Jurkat, Clone E6-1 (cell line): ENCODE measurements at places on chromosomes 4 and X.

- DNase-seq, result no peak
Measured at GRCh38 chr4:29423836-29424721, 1296.1 kb upstream of the PCDH7 start.

DNA sequence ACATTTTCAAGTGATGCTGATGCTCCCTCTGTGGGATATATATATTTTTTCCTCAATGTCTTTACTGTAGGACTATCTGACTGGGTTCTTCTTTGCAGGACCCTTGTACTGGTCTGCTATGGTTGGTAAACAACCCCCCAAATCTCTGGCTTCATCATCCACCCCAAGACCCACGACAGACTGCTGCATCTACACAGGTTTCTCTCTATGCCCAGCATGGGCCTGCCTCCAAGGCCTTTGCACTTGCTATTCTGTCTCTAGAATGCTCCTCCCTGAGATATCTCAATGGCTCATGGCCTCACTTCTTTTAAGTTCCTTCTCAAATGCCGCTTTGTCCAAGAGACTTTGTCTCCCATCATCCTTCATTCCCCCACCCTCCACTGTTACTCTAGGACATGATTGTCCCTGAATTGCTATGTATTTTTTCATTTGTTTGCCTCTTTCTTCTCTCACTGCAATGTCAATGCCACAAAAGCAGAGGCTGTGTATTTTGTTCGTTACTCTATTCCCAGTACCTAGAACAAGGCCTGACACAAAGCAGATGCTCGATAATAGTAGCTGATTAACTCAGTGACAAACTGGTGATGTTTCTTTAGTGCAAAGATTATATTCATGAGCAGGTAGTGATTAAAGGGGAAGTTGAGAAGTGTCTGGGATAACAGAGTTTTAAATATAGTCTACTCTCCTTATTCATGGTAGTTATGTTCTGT is 6.6 kb downstream of the EVC start:
- no peak for DNase-seq

DNA sequence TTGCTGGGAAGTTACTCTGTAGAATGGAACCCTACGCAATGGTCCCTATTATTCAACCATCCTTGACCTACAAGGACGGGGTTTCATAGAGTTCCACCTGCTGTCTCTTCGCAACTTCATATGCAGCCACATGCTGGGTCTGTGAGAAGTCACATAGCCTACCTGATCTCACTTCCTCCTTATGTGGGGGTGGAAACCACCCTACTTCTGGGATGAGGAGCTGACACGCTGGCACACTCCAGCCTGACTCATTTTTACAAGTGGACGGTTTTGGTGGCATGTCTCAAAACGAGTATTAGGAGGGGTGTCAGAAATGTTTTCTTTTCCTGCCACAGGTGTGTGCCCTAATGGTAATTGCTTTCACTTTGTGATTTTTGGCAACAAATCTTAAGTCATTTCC is 36.8 kb upstream of the ARSD start:
- no peak for DNase-seq

DNA sequence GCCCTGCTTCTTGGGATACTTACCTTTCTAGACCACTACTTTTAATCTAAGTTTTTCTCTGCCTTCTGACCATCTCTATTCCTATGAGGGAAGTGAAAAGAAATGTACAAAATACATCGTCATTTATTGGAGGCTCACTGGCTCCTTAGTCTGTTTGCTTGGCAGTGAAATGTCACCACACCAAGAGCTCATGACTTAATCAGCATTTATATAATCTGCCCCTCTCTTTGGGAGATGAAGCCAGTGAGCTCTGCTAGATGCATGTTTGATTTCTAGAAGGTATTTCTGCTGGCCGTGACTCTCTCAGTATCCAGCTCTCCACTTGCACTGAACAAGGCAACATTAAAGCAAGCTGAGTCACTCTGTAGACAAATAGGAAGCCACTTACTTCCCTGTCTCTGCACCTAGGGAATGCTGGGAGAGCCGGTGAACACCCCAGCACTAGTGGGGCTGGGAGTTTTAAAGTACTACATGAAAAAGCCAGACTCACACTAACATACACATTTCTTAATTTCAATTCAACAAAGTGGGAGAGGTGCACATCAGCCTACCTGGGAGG is 79.1 kb downstream of the MID1IP1 start:
- no peak for DNase-seq

DNA sequence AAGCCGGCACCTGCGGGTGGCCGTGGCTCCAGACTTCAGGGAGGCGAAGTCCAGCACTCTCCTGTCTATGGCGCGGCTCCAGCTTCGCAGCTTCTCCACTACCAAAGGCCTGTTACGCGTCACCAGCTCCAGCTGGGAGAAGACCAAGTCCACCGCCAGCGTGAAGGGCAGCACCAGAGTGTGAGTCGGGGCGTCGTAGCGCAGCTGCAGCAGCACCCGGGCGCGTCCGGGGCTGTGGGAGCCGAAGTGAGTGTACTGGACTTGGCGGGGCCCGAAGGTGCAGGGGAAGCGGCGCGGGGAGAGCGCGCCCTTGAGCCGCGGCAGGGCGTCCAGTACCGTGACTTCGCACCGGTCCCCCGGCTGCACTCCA is 444 bp downstream of the FREM3 start:
- no peak for DNase-seq

DNA sequence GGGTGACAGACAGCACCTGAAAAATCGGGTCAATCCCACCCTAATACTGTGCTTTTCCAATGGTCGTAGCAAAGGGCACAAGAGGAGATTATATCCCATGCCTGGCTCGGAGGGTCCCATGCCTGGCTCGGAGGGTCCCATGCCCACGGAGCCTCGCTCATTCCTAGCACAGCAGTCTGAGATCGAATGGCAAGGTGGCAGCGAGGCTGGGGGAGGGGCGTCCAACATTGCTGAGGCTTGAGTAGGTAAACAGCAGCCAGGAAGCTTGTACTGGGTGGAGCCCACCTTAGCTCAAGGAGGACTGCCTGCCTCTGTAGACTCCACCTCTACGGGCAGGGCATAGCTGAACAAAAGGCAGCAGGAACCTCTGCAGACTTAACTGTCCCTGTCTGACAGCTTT is 365.1 kb downstream of the STPG2 start:
- DNase-seq, result no peak

DNA sequence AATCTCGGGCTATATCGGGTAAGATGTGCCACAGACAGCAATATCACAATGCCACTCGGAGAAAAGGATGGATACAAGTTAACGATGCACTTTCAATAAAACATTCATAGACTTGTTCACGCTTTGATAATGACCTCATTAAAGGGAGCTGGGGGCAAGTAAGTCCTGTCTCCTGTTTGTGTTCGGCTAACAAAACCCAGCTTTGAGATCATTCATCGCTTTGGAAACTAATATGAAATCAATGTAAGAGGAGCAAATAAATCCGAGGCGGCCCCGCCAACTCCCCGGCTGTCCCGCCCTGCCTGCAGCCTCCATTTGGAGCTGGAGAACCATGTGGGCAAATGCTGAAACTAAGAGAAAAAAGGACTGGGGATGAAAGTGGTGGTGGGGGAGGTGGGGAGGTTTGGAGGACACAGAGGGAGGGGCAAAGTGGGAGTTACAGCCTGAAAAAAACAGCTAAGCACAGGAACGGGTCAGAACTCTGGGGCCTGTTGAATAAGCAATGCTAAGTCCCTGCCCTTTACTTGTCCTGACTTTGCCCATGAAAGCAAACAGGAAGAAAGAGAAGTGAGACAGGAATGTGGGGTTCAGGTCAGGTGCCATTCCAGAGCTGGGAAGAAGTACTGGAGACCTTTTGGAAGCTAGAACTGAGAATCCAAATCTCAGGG is 3.5 kb upstream of the GSX2 start:
- no peak for DNase-seq

- DNase-seq, result no peak
Measured at GRCh38 chr4:156974264-156974663, 2.7 kb upstream of the PDGFC start.

DNA sequence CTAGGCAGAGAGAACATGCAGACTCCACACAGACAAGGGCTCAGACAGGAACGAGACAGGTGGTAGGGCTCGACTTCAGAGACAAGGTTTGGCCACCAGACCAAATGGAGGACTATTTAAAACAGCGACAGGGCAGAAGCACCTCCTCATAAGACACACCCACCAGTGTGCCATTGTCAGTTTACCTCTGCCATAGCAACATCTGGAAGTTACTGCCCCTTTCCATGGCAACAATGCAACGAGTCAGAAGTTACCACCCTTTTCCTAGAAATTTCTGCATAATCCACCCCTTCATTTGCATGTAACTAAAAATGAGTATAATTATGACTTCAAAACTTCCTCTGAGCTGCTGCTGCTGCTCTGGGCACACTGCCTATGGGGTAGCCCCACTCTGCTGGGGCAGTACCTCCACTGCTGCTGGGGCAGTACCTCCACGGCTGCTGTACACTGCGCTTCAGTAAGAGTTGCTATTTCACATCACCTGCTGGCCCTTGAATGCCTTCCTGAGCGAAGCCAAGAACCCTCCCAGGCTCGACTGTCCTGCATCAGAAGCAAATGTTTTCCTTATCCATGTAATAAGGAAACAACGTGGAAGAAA is 2222.3 kb upstream of the AGA start:
- no peak for DNase-seq

GRCh38 chr4:24273136-24273535 is 311.2 kb downstream of the DHX15 start:
- no peak for DNase-seq

DNA sequence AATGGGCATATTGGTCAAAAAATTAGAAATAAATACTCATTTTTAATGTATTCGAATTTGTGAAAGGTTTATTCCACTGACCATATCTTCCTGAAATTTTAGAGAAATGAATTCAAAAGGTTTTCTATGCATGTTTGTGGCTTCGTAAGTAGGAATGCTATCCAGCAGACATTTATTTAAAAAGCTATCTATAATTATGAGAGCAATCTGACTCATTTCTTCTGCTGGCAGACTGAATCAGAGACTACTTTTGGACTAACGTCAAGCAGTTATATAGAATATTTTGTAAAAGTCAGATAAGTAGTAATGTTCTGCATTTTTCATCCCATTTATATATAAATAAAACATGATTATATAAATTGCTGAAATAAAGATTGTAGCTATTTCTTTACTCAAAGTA is 125.0 kb downstream of the SPCS3 start:
- DNase-seq, result no peak

DNA sequence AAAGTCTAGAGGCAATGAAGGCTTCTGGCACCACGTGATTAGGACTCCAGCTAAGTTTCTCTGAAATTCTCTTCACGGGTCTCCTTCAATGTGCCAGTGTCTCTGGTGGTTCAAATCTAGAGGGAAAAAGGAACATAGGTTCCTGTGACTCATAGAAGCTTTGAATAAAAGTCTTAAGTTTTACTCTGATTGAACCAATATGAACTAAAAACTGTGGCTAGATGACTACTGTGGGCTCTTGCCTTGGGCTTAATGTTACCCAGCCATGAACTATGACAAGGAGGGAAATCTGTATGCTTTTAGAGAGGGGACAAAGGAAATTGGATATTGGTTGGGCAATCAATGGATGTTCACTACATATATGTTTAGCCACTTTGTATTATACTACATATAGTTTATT is 49.9 kb upstream of the TEX13D start:
- DNase-seq, result no peak

- DNase-seq, result no peak
Measured at GRCh38 chr4:85836588-85837438, 361.9 kb downstream of the ARHGAP24 start.

DNA sequence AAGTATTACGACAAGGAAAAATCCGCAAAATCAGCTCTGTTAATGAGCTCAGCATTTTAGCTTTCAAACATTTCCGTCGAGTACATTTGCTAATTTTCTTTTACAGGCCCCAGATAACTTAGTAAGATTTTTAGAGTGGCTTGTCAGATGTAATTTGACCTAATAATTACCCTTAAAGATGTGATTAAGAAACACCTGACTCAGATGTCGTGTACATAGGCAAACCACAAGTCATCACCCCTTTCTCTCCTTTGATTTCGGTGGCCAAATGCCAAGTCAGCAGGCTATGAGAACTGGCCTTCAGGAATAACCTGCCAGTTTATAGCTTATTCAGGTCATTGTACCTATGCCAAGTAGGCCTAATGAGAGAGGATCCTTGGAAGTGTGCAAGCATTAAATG is 369.6 kb downstream of the PCDH7 start:
- no peak for DNase-seq

DNA sequence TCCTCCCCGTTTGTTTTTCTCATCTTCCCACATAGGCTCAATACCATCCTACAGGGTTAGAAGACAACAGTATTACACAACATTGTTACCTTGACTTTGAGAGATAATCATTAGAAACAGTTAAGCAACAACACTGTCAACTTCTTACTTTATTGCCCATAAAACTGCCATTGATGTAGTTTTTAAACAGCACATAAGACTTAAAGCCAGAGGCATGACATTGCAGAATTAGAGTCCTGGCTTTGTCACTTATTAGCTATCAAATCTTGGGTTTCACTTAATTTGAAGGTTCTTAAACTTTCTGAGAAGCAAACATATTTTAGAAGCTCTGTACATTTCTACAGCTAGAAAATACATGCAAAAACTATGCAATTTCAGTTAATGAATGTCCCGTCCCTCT is 41.8 kb downstream of the EIF4E start:
- DNase-seq, result no peak

- DNase-seq, result peak; percentile 36
Measured at GRCh38 chrX:104113222-104113965, 1.1 kb downstream of the ZCCHC18 start.

DNA sequence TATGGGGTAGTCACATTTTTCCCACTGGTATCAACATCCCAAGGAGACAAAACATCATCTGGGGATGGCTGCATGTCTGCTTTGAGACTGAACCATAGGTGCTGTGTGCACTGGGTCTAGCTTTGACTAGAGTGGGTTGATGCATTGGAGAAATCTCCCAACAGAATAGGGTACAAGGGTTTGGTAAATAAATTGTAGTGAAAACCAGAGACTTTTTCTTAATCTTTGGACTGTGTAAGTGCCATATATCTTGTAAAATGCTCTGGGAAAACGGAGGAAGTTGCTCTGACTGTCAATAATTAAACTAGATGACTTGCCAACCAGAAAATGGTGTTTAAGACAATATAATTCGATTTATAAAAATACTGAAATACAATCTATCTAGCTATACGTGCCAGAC is 1064.0 kb upstream of the SLIT2 start:
- DNase-seq, result no peak
